ENCODE measurements at places on chromosomes 7 and 10.
A peak's percentile ranks its signal among the peaks of the same experiment; 100 is the strongest.

DNA sequence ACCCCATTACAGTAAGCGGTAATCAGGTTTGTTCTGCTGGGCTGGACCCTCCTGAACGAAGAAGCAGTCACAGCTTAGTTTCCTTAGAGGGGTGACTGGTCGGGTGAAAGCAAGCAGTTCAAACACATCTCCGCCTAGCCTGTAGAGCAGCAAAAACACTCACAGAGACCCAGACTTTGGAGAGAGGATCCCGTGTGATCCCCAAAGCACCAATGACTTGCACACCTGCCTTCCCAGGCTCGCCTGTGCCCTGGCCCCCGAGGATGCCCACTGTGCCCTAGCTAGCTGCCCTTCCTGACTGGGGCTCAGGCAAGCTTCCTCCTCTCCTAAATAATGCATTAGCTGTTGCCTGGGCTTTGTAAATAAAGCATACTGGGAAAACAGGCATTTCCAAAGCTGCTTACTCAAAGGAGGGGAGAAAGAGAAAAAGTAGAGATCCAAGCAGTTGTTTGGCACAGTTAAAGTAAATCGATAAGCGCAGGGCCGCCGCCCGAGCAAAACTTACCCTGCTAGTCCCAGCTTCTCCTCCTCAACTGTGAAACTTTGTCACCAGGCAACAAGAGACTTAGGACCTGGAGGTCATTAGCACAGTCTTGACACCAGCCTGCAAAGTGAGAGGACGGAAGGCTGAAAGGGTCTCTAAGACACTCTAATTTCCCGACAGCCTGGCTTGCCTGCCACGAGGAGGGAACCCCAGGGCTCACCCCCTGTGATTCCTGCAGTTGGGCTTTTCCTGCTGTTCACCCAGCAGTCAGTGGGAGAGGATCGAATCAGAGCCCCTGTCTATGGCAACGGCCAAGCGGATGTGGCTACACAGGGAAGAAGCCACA is 4.8 kb downstream of the LRRC18 start:
- DNase-seq: peak; percentile 13

DNA sequence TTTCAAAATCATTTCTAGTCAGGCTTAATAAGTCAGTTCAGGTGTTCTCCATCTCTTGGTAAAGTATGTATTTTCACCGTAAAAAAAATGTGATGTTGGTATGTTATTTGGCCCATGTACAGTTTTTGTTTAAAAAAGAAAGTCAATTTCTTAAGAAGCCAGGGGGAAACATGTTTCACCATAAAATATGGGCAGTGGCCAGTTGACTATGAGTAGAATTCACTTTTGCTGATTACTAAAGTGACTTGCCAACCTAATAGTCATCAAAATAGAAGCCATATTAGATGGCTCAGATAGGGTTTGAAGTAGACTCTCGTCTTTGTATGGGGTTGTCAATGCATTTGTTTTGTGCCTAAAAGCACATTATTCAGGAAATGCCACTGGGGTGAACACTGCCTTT is 266.3 kb downstream of the BICC1 start:
- no peak for DNase-seq

- no peak for DNase-seq
Observed at GRCh38 chr10:125679436-125679835, 3.5 kb downstream of the TEX36 start.

- no peak for DNase-seq
Observed at GRCh38 chr10:17007418-17007770, 122.2 kb downstream of the CUBN start.

DNA sequence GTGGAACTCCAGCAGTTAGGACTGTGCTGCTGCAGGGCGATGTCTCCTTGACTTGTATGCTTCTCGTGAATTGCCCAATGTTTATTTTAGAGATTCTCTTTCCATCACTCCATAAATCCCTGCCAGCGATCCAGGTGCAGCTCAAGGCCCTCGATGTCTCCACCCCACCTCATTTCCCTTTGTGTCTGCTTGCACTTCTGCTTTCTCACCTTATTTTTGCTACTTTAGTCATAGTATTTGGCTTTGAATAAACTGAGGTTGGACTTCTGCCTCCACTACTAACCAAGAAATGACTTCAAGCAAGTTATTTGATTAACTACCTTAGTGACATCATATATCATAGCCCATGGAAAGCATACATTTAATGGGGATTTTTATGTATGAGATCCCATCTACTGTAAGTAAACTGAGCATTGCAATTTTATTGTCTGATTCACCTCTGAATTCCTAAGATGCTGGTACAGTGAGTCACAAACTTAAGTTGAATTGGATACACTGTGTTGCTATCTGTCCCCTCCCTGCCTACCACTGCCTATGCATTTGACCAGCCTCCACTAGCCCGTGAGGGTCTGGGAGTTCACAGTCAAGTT is 255.8 kb downstream of the ABCA13 start:
- DNase-seq: no peak

DNA sequence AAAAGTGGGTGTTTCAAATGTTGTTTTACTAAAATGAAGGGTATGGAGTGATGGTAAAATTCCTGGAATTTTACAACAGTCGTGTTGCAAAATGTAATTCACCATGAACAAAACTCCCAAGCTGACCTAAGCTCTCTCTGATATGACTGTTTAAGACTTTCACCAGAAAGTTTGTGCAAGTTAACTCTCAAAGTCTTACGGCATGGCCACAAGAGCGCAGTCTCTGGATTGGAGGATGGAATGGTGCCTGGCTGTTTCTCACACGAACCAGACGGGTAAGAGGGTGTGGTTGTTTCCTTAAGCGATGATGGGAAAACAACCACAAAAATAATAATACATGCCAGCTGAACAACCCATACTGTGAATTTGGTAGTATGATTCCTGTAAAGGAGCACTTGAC is 662.5 kb downstream of the KCNMA1 start:
- DNase-seq: no peak

GRCh38 chr7:151051108-151051507 is 2.8 kb downstream of the ASIC3 start:
- DNase-seq: no peak

- no peak for DNase-seq
Observed at GRCh38 chr7:77940647-77941046, 142.1 kb downstream of the PHTF2 start.

DNA sequence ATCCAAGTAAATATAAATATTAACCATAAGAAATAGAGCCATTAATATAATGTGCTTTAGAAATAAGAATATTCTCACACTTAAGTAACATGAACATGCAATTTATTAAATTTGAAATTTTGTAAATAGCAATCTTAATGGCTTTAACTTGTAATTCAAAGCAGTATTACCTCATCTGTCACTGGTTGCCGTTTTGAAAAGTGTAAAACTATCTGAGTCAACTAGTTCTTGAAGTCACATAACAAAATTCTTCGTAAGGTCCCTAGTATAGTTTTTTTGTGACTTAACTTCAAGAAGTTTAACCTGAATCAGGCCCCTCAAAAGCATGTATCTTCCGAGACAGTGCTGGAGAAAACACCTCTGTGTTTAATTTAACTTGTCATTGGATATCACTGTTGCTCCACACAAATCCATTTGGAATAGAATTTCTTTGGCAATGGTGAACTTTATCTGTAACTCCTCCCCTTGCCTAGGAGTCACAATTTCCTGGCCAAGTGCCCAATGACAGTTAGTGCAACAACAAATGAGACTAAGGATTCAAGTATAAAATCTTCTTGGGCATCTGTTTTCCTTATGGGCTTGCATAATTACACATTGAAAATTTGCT is 47.1 kb downstream of the NT5C2 start:
- no peak for DNase-seq

DNA sequence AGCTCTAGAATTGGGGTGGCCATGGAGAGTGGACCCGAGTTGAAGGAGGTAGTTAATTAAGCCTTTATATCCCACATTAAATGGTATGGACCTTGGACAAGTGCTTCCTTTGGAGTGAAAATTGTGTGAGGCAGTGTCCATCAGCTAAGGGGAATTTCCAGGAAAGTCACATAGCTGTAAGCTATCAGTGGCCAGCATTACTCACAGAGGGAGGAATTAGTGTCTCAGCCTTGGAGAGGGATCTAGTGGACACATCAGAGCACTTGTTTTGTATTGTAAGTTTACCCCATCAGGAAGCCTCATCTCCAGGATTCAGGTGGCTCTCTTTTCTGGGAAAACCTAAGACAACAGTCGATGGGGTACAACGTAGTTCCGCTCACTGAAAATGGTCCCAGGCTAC is 416.7 kb downstream of the TFEC start:
- no peak for DNase-seq

GRCh38 chr10:66717231-66717981 is 208.4 kb upstream of the LRRTM3 start:
- no peak for DNase-seq

GRCh38 chr7:156105337-156106106 is 293.3 kb upstream of the SHH start:
- DNase-seq: no peak

DNA sequence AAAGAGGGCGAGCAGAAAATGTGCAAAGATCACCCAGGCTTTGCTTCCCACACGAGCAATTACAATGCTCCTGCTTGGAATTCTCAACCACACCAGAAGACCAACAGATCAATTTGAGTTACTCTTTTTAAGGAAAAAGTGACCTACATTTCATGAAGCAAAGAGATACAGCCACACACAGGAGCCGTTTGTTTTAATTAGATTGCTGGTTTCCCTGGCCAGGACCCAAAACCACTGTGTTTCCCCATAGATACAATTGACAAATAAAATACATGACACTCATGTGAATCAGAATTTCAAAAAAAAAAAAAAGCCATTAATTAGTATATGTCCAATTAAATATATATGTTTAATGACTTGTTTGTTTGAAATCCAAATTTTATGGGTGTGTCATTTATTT is 458.3 kb downstream of the PLXDC2 start:
- DNase-seq: no peak

DNA sequence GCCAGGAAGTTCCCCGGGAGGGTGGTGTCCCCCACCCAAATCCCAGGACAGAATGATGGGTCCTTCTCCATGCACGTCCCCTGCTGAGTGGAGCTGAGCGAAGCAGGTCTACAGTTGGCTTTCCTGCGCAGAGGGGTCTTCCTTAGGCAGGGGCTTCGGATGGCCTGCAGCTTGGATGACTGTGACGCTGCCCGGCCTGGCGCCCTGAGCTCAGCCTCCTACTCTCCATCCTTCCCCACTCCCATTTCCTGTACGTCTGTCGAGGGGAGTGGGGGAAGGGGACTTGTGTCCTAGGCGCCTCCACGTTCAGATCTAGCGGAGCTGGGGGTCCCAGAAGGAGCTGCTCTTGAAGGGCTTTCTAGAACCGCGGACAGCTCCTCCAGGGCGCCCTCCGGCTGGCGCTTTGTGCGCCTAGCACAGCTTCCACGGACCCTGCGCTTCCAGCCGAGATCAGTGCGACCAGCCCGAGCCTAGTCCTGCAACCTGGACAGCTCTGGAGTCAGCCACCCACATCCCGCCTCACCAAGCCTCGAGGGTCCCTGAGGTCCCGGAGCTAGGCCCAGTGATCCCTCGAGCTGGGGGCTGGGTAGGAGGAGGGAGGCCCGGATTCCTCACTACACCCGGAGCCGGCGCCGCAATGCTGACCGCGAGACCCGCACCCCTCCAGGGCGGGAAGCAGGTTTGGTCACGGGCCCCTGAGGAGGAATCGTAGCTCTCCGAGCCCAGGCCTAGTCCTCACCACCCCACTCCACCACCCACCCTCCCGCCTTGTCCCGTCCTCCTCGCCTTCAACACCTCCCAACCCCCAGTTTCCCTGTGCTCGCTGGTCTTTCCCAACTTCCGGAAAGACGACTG is 1.9 kb downstream of the GRID1 start:
- DNase-seq: no peak

- DNase-seq: no peak
Observed at GRCh38 chr10:43254881-43255633, 11.8 kb downstream of the RASGEF1A start.
